ENCODE measurements at places on chromosomes 5 and 9.

DNA sequence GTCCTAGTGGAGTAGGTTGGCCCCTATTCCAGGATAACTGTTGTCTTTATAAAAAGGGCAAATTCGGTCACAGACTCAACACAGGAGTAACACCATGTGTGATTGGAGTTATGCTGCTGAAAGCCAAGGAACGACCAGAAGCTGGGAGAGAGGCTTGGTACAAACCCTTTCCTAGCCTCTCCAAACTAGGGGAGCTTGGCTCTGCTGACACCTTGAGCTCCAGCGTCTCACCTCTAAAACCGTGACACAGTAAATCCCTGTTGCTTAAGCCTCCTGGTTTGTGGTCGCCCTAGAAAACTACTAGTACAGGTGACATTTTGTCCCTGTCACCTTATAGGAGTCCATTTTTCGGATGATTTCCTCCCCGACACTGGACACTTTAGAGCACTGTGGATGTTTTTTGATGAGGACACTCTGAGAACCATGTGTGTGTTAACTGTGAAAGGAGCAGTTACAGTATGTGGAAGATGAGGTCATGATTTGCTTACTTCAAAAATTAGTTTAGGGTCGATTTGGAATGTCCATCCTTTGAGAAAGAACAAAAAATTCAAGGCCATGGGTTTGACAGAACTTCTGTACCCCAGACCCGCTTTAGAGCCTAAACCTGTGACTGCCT is 167.0 kb downstream of the PDZD2 start:
- DNase-seq = no peak

DNA sequence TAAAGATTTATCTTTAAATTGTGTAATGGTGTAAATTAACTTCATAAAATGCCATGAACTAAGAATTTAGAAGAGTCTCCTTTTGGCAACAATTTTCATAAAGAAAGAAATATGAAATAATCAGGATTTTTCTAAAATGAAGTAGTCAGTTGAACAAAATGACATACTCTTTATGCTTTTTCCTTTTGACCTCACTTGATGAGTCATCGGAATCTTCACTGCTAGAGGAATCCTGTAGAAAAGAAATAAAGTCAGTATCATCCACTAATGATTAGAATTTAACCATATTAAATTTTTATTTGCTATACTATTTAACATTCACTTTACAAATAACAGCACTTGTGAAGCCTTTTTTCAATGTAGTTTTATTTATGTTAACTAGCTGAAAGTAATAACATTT is 26.1 kb downstream of the CHD1 start:
- no peak for DNase-seq

GRCh38 chr9:107906074-107906473 is 416.5 kb upstream of the KLF4 start:
- DNase-seq = no peak

GRCh38 chr5:20029266-20029665 is 41.3 kb upstream of the CDH18 start:
- DNase-seq = no peak
